ENCODE measurements at places on chromosomes 13 and 19. TPM values are rescaled to one million over a fixed set of nuclear protein-coding genes. Genes with fewer than 3 reads are reported as not detected.

Gene CCNE1
- total RNA-seq = 45.3 TPM

Gene ZNF575
- total RNA-seq = 6.3 TPM

Gene CEACAM5
- total RNA-seq = not detected

Gene RNF113B
- total RNA-seq = not detected

Gene CNMD
- not detected for total RNA-seq

Gene DPRX
- total RNA-seq = not detected

Gene NKG7
- total RNA-seq = 67.2 TPM

Gene NPAS1
- total RNA-seq = not detected

Gene GIPR
- total RNA-seq = 1.4 TPM

Gene C19orf81
- not detected for total RNA-seq

Gene CGB1
- total RNA-seq = not detected

Gene ALKBH7
- total RNA-seq = 32.8 TPM

Gene KLF16
- total RNA-seq = 24.0 TPM

Gene LGALS7B
- not detected for total RNA-seq

Gene PSG2
- total RNA-seq = not detected

Gene KCNN1
- total RNA-seq = not detected

Gene OR1M1
- total RNA-seq = not detected

Gene PRR12
- total RNA-seq = 45.9 TPM

Gene OR7C1
- total RNA-seq = not detected

Gene URAD
- total RNA-seq = not detected

Gene RNASEH2B
- total RNA-seq = 179 TPM

Gene TMEM143
- total RNA-seq = 19.0 TPM

Gene USPL1
- 19.7 TPM for total RNA-seq

Gene CD79A
- 4.7 TPM for total RNA-seq

Gene SIGLEC6
- total RNA-seq = 0.69 TPM

Gene SBK2
- total RNA-seq = not detected
